Stimulated activated CD4-positive, alpha-beta T cell treated with anti-CD3 and anti-CD28 coated beads, Interleukin-15, amount 100 ng/mL, for 1 hour (primary cell): ENCODE measurements at places on chromosomes 11 and 22.

DNA sequence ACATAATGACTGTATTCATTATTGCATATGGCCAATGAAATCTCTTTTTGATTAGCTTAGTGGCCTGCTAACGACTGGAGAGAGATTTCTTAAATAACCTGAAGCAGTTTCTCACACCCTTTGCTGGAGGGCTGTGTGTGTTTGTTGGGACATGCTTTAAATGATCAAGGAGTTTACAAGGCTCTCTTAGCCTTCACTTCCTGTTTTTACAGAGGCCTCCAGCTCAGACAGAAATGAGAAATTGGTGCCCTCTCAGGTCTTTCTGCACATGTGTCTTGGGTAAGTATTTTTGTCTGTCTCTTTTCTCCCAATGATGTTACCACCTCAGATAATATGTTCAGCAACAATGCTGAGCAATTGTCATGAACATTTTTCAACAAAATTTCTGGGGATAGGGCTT, 884.4 kb upstream of the CNTN5 start:
- DNase-seq, result no peak

GRCh38 chr11:11789735-11790369, 51.9 kb upstream of the USP47 start:
- no peak for DNase-seq

DNA sequence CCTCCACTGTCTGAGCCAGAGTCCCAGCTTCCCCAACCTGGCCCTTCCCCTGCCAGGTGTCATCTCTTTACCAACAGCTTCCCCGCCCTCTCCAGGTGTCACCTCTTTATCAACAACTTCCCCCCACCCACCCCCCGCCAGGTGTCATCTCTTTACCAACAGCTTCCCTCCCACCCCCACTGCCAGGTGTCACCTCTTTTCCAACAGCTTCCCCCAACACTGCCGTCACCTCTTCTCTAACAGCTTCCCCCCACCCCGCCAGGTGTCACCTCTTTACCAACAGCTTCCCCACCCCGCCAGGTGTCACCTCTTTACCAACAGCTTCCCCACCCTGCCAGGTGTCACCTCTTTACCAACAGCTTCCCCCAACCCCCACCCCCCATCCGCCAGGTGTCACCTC, 29.8 kb upstream of the TTLL12 start:
- DNase-seq, result no peak

DNA sequence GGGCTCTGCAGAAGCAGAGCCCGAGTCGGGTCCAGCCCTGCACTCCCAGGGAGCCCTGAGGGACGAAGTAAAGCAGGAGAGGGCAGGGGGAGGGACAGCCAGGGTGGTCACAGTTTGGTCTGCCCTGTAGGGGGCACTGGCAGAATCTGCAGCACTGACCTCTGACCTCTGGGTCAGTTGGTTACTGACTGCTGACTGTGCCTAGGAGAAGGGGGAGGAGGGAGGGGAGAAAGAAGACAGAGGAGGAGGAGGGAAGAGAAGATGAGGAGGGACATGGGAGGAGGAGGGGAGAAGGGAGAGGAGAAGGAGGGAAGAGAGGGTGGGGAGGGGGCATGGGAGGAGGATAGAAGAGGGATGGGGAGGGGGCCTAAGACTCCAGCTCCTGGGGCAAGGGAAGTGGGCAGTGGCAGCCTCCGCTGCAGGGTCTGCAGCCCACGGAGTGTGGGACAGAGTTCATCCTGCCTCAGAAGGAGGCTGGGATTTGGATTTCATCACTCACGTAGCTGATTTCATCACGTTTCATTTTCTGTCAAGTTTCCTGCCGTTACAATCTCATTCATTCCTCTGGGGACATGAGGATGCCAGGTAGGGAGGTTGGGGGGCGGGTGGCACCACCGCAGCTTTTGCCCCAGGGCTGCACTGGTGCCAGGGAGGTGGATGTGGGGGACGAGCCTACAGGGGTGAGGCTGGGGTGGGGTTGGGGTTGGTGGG, 55.2 kb downstream of the FLRT1 start:
- no peak for DNase-seq

- DNase-seq, result no peak
Measured at GRCh38 chr11:70886676-70887541, 365.5 kb downstream of the SHANK2 start.

GRCh38 chr11:115269191-115269950, 234.8 kb downstream of the CADM1 start:
- DNase-seq, result no peak

DNA sequence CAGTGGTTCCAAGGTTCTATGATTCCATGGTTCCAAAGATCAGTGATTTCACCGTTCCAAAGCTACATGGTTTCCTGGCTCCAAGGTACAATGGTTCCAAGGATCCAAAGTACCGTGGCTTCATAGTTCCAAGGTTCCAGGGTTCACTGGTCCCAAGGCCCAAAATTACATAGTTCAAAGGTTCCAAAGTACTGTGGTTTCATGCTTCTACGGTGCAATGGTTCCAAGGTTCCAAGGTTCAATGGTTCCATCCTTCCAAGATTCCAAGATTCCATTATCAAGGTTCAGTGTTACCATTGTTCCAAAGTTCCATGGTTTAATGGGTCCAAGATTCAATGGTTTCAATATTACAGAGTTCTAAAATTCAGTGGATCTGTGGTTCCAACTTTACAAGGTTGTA, 43.0 kb upstream of the SEPTIN5 start:
- DNase-seq, result no peak
